ENCODE measurements at places on chromosomes 2 and 18. TPM values are rescaled to one million over a fixed set of nuclear protein-coding genes. Genes with fewer than 3 reads are reported as not detected.

PFN4 gene
- polyA plus RNA-seq, result 0.82 TPM

ARID5A gene
- polyA plus RNA-seq, result 39.6 TPM

CKAP2L gene
- polyA plus RNA-seq, result 0.10 TPM

TFCP2L1 gene
- polyA plus RNA-seq, result 0.97 TPM

PAPOLG gene
- 4.7 TPM for polyA plus RNA-seq

EXOC6B gene
- polyA plus RNA-seq, result 9.7 TPM

MERTK gene
- polyA plus RNA-seq, result 95.2 TPM
